Activated gamma-delta T cell (primary cell): ENCODE measurements at places on chromosomes 6 and 20.

DNA sequence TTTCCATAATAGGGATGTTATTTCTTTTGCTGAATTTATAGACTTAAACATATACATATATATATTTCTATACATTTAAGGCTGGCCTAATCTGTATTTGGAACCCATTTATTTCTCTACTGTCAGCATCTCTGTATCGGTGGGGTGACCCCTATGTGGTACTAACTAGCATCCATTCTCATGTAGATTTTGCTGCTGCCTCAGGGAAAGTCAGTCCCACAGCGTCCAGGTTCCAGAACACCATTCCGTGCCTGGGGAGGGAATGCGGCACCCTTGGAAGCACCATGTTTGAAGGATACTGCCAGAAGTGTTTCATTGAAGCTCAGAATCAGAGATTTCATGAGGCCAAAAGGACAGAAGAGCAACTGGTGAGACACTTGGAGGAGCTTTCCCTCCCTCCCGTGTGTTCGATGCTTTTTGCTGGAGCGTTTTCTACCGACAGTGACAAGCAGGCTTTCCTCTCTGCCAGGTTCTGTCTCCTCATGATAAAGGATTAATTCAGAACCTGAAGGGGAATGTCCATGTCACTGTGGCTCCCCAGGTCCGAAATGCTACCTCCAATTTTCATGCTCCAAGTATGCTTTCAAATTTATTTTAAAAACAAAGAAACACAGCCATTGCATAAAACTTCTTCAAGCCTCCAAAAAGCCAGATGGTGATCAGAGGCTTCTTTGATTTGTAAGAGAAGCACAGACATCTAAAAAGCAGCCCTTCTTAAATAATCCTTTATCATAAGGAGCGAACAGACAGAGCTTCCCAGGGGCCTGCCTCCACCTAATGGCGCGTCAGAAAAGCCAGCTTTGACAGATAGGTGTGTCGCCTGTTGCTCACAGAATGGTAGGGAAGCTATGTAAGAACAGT lies 13.1 kb downstream of the TNFAIP3 start:
- no peak for DNase-seq

DNA sequence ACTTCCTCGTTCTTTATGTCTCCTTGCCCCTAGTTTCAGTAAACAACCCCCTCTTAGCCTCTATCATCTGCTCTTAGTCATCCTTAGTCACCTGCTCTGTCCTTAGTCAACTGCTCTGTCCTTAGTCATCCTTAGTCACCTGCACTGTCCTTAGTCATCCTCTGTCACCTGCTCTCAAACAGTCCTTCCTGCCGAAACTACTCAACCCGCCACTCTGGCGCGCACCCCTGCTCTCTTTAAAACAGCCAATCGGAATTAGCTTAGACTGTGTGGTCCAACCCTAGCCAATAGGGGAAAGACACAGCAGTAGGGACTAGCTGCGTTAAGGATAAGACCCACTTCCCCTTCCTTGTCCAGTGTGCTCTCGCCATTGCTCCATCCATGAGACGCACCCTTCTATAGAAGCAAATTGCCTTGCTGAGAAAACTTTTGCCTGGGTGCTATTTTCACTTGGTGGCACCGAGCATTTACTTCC lies 73.9 kb downstream of the BACH2 start:
- DNase-seq = no peak

DNA sequence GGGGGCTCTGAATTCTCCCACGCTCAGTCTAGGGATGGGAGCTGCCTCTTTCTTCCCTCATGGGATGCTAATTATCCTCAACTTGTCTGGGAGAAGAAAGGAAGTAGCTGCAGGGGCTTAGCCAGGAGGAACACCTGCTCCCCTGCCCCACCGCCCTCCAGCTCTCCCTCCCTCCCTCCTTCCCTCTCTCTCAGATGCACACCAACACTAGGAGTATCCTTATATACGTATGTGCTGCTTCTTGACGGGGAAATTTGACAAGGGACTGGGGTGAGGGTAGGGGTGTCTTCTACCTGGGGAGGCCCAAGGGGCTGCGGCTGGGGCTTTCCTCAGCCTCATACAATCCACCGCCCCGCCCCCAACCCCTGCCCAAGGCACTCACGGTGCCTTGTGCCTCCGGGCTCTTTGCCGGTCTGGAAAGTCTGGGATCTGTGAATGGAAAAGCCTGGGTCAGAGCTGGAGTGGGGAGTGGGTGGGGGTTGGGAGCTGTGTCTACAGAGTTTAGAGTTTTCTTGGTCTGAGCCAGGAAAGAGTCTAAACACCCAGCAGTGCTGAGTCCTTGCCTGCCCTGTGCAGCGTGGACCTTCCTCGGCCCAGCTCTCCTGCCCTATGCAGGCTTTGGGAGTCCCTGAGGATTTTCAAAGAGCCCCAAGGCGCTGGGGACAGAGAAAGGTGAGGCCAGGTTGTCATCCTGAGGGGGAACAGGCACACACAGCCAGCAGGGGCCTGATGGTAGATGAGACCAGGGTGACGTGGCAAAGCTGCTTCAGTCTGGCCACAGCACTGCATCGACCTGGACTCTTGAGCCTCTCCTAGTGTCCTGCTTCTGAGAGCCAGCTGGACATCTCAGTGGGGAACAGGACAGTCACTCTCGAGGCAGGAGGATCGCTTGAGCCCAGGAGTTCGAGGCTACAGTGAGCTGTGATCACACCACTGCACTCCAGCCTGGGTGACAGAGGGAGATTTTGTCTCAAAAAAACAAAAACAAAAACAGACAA lies 29.3 kb upstream of the EMILIN3 start:
- DNase-seq = no peak

DNA sequence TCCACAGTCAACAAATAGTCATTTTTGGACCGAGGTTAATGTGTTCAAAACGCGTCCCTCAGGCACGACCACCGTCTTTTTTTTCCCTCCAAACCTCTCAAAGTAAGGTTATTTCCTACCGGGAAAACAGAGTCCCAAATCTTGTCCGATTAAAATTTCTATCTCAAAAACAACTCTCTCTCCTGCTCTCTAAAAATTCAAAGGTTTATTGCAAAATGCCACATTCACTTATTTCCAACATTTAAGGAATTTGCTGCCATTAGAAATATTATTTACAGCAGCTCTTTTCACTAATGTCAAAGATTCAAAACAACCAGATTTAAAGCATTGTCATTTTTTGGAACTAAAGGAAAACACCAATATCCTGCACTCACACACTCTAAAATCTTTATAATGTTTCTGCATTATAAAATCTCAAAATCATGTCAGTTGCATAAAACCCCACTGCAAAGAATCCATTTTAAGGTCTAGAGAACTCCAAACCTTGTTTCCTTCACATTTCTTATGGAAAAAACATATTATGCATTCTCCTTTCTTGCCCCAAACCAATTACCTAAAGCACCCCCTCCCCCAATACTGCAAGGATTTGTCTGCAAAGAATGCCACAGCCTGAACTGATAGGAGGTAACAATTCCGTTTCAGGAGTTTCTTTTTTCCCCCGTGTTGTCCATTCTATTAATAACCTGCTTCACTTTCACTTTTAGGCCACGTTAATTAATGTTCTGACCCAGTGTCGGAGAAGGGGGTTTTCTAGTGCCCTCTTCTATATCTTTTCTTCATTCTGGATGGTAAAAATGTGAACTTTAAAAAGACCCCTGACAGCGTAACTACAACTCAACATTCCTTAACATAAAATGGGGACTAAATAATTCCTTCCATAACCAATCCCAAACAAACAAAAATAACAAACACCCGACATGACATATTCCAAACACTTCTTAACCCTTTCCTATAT lies 1.4 kb downstream of the NRN1 start:
- DNase-seq = no peak

- DNase-seq = no peak
Observed at GRCh38 chr20:37280403-37280802, 9.1 kb upstream of the MANBAL start.

GRCh38 chr6:166197361-166197760 lies 29.7 kb upstream of the TBXT start:
- DNase-seq = no peak

GRCh38 chr6:148324297-148324985 lies 18.2 kb upstream of the SASH1 start:
- DNase-seq = no peak

- no peak for DNase-seq
Observed at GRCh38 chr6:106381881-106382280, 21.4 kb downstream of the CRYBG1 start.

- DNase-seq = no peak
Observed at GRCh38 chr6:79801362-79801761, 146.0 kb downstream of the ELOVL4 start.

DNA sequence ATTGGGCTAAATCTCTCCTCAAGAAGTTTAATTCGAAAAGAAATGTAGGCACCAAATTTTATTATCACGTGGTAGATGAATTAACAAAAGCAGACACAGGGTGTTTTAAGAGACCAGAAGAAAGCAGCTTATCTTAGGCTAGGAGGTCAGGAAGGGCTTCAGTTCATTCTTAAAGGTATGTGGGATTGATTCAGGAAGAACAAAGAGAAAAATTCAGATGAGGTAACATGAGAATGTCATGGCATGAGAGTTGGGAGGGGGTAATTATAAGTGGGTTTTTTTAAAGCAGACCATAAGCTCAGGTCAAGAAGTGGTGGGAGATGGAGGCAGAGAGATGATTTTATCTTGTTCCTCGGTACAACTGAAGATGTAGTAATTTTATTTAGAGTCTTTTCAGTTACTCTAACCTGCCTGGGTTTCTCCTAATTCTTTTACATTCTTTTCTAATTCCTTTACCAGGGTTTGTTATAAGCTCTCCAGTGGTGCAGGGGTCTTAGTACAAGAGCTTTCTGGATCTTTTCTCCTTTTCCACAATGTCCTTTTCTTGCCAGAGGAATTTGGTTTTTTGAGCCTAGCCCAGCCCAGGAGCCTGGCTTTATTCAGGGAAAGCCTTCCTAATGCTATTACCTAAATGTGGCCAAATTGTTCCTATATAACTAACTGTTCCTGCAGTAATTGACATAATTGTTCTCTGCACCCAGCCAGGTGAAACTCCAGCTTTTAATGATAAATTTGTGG lies 474.1 kb upstream of the BTBD3 start:
- no peak for DNase-seq

- no peak for DNase-seq
Observed at GRCh38 chr20:53658973-53659372, 65.3 kb upstream of the ZNF217 start.

GRCh38 chr6:138590796-138591709 lies 91.8 kb upstream of the NHSL1 start:
- DNase-seq = no peak

DNA sequence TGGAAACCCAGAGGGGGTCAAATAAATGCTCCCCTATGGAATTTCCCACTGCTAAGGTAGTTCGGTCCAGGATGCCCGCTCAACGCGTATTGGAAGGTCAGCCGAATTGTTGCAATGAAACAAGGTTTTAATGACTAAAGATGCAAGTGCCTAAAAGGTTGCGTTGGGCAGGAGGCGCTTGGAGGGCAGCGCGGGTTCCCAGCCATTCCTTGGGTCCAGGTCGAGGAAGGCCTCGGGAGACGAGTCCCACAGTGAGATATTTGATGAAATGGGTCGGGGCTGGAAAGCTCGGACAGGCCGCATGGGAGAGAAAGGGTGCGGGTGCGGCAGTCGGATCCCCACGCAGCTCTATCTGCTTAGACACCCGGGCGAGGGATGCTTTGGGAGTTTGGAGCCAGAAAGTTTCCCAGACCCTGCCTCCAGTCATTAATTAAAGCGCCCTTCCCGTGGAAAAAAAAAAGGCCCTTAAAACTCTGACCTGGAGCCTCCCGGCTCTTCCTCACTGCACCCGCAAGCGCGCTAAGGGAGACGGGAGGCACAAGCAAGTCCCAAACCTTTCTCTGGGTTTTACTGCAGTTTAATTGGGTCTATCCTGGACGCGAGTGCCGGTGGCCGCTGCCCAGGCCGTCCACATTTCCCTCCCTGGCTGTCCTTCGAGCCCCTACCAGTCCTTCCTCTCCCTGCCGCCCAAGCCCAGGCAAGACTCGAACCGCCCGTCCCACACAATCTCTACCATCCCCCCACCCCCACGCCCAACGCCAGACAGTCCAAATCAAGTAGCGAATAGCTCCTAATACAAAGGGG lies 24.2 kb downstream of the TFAP2A start:
- DNase-seq = no peak

GRCh38 chr20:45154183-45154582 lies 20.5 kb upstream of the PI3 start:
- no peak for DNase-seq

DNA sequence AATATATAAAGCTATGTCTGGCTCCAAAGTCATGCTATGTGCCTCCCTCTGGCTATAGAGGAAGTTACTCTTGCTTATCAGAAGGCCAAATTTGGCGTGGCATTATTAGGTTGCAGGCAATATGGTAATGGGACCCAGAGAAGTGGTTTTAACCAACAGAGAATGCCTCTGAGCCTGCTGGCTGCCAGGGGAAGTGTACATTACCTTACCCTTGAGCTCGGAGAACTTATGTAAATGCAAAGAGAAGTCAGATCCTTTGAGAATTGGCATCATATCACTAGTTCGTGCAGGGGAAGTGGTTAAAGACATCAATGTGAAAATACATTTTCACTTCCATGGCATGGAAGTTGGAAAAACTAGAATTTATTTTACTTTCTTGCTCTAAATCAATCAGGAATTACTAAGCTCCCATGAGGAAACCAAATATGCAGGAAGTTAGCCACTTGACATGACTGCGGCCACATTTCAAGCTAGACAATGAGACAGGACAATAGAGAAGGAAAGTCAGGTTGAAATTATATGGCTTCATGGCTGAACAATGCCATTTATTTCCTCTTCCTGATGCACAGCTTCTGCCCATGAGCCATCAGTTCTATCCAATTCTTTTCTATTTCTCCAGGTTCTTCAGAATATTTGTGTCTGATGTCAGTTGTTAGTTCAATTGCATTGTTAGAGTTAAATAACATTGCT lies 134.0 kb upstream of the PHACTR1 start:
- DNase-seq = no peak

GRCh38 chr6:20861481-20861880 lies 327.2 kb downstream of the CDKAL1 start:
- DNase-seq = no peak

DNA sequence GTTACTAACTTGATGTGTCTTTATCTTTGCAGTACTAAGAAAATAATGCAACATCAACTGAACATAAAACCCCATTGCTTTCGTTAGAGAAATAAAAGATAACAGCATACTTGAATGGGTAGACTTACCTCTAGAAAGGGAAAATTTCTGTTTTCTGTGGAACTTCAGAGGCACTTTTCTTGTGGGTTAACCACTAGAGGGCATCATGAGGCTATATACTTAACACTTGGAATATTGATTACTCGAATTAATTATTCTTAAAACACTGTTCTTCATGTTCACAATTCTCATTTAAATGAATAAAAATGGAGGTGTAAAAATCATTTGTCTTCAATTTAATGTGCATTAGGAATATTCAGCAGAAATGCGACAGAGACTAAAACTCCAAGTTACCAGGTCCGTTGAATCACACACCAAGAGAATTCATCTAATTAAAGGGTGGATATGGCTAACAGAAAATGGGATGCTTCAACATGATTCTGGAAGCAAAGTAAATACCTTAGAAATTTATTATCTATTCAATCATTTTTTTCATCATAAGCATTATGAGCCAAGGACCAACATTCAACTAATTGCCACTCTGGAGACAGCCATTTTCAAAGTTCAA lies 330.8 kb upstream of the PREP start:
- no peak for DNase-seq
